ENCODE measurements at places on chromosomes 5 and 9. TPM values are rescaled to one million over a fixed set of nuclear protein-coding genes. Genes with fewer than 3 reads are reported as not detected.
A peak's percentile ranks its signal among the peaks of the same experiment; 100 is the strongest.

DNA sequence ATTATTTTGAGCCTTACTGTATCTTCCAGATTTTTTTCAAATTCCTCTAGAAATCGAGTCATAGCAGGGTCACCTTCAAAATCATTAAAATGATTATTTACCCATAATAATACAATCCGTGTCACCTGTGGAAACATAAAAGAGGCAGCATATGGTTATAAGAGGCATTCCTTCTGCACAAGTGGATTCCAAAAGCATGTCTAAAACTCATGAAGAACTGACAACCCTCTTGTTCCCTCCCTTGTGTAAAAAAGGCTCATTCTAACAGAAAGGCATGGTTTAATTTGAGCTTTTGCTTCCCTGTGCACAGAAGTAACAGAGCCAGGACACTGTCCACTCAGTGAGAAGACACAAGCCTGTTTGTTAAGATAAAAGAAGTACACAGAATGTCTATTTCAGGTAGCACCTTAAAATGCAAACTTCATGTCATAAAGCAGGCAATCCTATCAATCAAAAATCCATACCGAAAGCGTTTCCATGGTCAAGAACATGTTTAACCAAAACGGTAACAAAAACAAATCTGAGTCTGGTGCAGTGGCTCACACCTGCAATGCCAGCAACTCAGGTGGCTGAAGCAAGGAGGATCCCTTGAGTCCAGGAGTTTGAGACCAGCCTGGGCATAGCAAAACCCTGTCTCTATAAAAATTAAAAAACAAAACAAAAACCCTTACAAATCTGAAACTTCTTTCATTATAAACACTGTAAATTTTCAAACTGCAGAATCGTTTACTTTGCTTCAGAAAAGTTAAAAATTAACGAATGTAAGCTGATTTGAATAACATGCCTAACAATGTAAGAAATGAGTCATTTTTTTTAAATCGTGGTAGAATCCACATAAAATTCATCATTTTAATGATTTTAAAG is 139.3 kb downstream of the RAPGEF6 start:
- H3K27ac ChIP-seq, result no peak overlapping the region
- H3K4me3 ChIP-seq, result no peak overlapping the region
- DNase-seq, result no peak
- no peaks in the 10 kb centered on the region for H3K27me3 ChIP-seq

DNA sequence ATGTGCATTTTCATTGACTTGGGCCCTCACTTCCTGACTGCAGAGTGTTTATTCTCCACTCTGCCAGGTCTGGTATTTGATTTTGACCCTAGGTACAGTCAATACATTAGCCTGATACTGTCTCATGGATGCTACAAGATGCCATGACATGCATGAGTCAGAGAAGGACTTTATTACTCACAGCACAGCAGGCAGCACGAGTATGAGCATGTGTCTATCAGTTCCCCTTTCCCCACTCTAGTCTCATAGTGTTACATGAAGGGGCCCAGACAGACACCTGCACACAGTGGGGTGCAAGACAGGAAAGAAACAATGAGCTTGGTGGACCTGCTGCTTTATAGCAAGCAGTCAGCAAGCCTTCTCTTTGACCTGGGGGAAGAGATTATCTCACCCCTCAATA is 19.6 kb downstream of the ITGA2 start:
- no peak overlapping the region for H3K27ac ChIP-seq
- H3K4me1 ChIP-seq, result no peaks in the 10 kb centered on the region
- no peak for DNase-seq
- no peaks in the 10 kb centered on the region for H3K36me3 ChIP-seq
- H3K27me3 ChIP-seq, result no peaks in the 10 kb centered on the region
- H3K4me3 ChIP-seq, result no peak overlapping the region

DNA sequence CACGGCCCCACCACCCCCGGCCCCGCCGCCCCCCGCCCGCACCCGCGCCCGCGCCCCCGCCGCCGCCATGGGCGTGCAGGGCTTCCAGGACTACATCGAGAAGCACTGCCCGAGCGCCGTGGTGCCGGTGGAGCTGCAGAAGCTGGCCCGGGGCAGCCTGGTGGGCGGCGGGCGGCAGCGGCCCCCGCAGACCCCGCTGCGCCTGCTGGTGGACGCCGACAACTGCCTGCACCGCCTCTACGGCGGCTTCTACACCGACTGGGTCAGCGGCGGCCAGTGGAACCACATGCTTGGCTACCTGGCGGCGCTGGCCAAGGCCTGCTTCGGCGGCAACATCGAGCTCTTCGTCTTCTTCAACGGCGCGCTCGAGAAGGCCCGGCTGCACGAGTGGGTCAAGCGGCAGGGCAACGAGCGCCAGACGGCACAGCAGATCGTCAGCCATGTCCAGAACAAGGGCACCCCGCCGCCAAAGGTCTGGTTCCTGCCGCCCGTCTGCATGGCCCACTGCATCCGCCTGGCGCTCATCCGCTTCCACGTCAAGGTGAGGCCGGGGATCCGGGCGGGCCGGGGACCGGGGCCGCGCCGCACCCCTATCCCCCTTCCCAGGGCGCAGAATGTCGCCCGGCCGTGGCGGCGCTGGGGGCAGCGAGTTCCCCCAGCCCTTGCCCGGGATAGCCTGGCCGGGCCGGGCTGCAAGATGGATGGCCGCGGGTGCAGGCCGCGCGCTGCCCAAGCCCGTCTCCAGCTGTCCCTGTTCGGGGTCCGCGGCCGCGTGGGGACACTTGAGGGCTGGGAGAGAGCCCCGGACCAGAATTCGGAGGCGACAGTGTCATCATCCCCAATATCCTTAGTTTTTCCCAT is 594 bp downstream of the FAM120A start:
- H3K27me3 ChIP-seq, result no peaks in the 10 kb centered on the region
- H3K4me3 ChIP-seq, result peak overlapping the region; percentile 73
- peak; percentile 52 for DNase-seq
- H3K27ac ChIP-seq, result peak overlapping the region; percentile 94
- peaks cover 18% of the 10 kb centered on the region for H3K4me1 ChIP-seq

- no peaks in the 10 kb centered on the region for H3K27me3 ChIP-seq
- H3K4me1 ChIP-seq, result no peaks in the 10 kb centered on the region
These were observed 33.1 kb downstream of the FANCC start for GRCh38 chr9:95284162-95285080.

The KLF9 gene
- 47.9 TPM for total RNA-seq

DNA sequence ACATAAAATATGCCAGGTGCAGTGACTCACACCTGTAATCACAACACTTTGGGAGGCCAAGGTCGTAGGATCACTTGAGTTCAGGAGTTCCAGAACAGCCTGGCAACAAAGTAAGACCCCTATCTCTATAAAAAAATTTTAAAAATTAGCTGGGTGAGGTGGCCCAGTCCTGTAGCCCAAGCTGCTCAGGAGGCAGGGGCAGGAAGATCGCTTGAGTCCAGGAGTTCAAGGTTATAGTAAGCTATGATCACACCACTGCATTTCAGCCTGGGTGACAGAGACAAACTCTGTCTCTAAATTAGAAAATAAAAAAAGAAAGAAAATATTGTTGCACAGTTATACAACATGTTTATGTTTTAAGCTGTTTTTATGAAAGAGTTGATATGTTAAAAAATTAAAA is 6.8 kb downstream of the CENPK start:
- H3K36me3 ChIP-seq, result no peaks in the 10 kb centered on the region
- DNase-seq, result no peak
- no peak overlapping the region for H3K4me3 ChIP-seq
- no peak overlapping the region for H3K27ac ChIP-seq
- no peaks in the 10 kb centered on the region for H3K27me3 ChIP-seq

Measured in testis (tissue), 5 donors.